Karpas-422 (cell line): ENCODE measurements at places on chromosomes 6 and 20. TPM values are rescaled to one million over a fixed set of nuclear protein-coding genes. Genes with fewer than 3 reads are reported as not detected.

DNA sequence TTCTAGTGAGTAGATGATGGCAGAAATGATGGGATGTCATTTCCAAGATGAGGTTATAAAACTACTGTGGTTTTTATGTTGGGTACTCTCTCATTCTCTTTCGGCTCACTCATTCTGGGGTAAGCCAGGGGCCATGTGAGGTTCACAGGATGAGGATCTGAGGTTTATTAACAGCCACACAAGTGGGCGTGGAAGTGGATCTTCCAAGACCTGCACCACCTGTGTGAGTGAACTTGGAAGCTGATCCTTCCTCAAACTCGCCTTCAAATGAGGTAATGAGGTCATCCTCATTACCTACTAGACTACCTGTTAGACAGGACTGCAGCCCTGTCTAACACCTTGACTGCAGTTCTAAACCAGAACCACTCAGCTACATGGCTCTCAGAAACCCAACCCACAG lies 45.1 kb upstream of the TAGAP start:
- H3K27me3 ChIP-seq = no peaks in the 10 kb centered on the region
- H3K4me3 ChIP-seq = no peak overlapping the region
- DNase-seq = no peak
- no peak overlapping the region for H3K27ac ChIP-seq
- H3K4me1 ChIP-seq = peaks cover 9% of the 10 kb centered on the region
- no peaks in the 10 kb centered on the region for H3K36me3 ChIP-seq

GRCh38 chr6:10771371-10771894 lies 23.8 kb downstream of the TMEM14B start:
- no peak overlapping the region for H3K27ac ChIP-seq
- H3K4me1 ChIP-seq = no peaks in the 10 kb centered on the region
- no peak overlapping the region for H3K4me3 ChIP-seq
- no peak for DNase-seq
- no peaks in the 10 kb centered on the region for H3K36me3 ChIP-seq
- H3K27me3 ChIP-seq = no peaks in the 10 kb centered on the region

Gene OR2J3
- total RNA-seq = not detected in 2 replicates

Gene ARG1
- not detected in 2 replicates for total RNA-seq

Gene PTK6
- total RNA-seq = 0.51 TPM in 1 of 2 replicates, not detected in the other

- no peak for DNase-seq
- H3K36me3 ChIP-seq = no peaks in the 10 kb centered on the region
- no peak overlapping the region for H3K27ac ChIP-seq
- no peak overlapping the region for H3K4me3 ChIP-seq
These were observed 67.9 kb upstream of the PTGIS start for GRCh38 chr20:49635866-49636265.

DNA sequence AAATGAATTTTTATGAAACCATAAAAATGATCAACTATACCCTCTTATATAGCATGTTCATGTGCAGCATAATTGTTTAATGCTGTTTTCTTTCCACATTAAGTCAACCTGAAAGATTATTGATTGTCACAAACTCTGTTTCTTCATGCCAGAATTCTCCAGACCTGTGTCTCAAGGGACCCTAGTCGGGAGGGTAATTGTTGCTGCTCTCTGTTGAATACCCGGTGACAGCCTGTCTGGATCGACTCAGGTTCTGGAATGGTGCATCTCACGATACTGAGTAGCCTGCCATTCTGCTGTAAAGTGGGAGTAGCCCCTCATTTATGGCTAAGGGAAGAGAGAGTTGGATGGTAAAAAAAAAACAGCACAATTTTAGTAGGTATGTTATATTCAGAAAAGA lies 449.9 kb upstream of the SOX4 start:
- H3K27me3 ChIP-seq = no peaks in the 10 kb centered on the region
- H3K4me1 ChIP-seq = no peaks in the 10 kb centered on the region
- H3K4me3 ChIP-seq = no peak overlapping the region
- DNase-seq = no peak

DNA sequence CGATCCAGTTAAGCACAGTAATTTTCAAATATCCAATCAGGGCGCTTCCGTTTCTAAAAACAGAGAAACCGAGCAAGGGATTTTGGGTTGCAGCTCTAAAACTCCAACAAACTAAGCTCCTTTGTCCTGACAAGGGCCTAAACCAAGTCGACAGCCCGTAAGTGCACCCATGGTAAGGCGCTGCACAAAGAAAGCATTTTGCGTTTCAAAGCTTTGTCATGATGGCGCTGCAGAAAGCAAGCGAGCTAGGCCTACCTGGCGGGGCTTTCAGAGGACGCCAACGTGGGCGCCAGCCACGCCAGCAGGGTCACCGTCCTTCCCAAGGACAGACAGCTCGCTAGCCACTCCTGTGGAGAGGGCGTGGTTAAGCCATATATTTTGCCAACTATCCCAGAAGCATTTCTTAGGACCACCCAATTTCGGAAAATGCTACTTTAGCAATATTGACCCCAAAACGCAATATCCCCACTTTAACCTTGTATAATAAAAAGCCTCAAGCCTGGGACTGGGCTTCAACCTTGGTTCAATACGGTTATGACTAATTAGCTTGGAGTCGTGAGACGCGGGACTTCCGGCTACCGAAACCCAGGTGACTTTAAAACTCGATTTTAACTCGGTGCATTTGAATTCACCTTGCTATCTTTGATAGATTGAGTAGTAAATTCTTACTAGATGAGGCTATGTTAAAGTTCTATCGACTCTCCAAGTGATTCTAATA lies 53.8 kb downstream of the TRIM38 start:
- H3K36me3 ChIP-seq = no peaks in the 10 kb centered on the region
- no peak for DNase-seq
- H3K27me3 ChIP-seq = no peaks in the 10 kb centered on the region
- no peak overlapping the region for H3K4me3 ChIP-seq
- H3K4me1 ChIP-seq = peaks cover 9% of the 10 kb centered on the region

- no peak overlapping the region for H3K4me3 ChIP-seq
- no peak overlapping the region for H3K27ac ChIP-seq
- no peaks in the 10 kb centered on the region for H3K27me3 ChIP-seq
- DNase-seq = no peak
- H3K4me1 ChIP-seq = peaks cover 16% of the 10 kb centered on the region
These were observed 5.9 kb downstream of the FOXA2 start for GRCh38 chr20:22578221-22579118.

Gene SERINC1
- total RNA-seq = 43.7 and 70.1 TPM in 2 replicates

Gene SLC52A3
- total RNA-seq = not detected in 2 replicates

DNA sequence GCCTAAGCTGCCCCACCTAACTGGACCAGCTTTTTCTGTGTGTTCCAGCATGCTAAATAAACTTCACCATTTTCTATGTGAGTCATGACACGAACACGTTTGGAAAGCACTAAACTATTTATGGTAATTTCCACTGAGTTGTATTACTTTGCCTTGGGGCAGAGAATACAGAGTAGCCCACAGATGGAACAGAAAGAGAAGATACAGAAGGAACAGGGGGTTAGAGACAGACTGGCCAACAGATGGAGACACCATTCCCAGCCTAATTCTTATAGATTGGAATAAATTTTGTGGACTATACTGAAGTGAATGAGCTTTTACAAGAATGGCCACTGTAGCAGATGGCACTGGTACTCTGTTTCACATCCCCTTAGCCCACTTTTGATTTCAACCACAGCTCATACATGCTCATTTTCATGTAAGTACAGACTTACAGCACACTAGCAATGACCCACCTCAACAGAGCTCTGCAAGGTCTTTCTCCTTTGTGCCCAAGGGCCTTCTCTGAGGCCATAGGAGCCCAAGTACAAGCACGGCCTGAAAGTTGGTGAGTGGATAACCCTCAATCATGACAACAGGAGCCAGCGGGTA lies 13.1 kb upstream of the NT5DC1 start:
- no peak for DNase-seq
- H3K4me1 ChIP-seq = no peaks in the 10 kb centered on the region
- no peaks in the 10 kb centered on the region for H3K36me3 ChIP-seq
- H3K4me3 ChIP-seq = no peak overlapping the region
- H3K27me3 ChIP-seq = no peaks in the 10 kb centered on the region

- H3K27ac ChIP-seq = no peak overlapping the region
- no peak for DNase-seq
- H3K36me3 ChIP-seq = peaks cover 12% of the 10 kb centered on the region; the same call in 1 of the 2 replicates
- no peak overlapping the region for H3K4me3 ChIP-seq
These were observed 11.2 kb downstream of the NDUFAF4 start for GRCh38 chr6:96886519-96886918.

Gene SNAP25
- total RNA-seq = not detected in 2 replicates

DNA sequence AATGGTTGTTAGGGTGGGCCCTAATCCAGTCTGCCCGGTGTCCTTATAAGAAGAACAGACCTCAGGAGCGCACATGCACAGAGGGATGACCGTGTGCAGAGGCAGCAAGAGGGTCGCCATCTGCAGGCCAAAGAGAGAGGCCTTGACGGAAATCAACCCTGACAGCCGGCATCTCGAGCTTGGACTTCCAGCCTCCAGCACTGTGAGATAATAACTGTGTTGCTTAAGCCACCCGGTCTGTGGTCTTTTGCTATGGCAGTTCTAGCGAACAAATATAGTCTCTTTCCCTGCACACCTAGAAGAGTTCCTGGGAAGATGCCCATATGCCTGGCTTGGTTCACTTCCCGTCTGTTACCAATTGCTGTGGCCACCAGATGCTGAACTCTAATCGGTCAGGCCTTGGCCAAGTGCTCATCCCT lies 35.3 kb upstream of the PTGIS start:
- no peak overlapping the region for H3K27ac ChIP-seq
- DNase-seq = no peak
- no peak overlapping the region for H3K4me3 ChIP-seq
- H3K27me3 ChIP-seq = no peaks in the 10 kb centered on the region
- H3K36me3 ChIP-seq = no peaks in the 10 kb centered on the region

Gene LCA5
- total RNA-seq = not detected in 2 replicates

- DNase-seq = peak; percentile 67
- no peaks in the 10 kb centered on the region for H3K4me1 ChIP-seq
These were observed 376.4 kb downstream of the HACE1 start for GRCh38 chr6:104483225-104483834.

Gene SOX18
- total RNA-seq = not detected in 2 replicates
